ENCODE measurements at places on chromosomes 6 and 20.

GRCh38 chr20:22717466-22717865 is 133.1 kb upstream of the FOXA2 start:
- H3K36me3 ChIP-seq: no peaks in the 10 kb centered on the region
- H3K4me1 ChIP-seq: peaks cover 20% of the 10 kb centered on the region
- peak overlapping the region; percentile 43 for H3K27ac ChIP-seq
- no peak for DNase-seq

DNA sequence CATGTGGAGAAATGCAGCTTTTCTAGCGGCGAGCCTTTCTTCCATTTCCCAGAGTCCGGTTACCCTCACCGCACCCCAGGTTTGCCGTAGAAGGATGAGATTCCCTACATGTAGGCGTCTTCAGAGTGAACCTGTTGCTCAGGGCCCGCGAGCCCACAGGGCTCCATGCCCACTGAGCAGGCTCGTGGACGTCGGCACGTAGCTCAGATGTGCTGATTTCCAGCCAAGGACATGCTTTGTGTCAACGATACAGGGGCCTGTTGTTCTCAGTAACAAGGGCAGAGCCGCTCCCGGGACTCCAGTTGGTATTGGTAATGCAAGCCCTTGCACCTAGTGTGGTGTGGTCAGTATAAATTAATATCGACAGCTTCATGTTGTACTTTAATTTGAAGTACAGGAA is 159.6 kb downstream of the MTHFD1L start:
- H3K4me3 ChIP-seq: no peak overlapping the region
- H3K36me3 ChIP-seq: peaks cover 17% of the 10 kb centered on the region
- no peaks in the 10 kb centered on the region for H3K4me1 ChIP-seq
- no peak for DNase-seq

DNA sequence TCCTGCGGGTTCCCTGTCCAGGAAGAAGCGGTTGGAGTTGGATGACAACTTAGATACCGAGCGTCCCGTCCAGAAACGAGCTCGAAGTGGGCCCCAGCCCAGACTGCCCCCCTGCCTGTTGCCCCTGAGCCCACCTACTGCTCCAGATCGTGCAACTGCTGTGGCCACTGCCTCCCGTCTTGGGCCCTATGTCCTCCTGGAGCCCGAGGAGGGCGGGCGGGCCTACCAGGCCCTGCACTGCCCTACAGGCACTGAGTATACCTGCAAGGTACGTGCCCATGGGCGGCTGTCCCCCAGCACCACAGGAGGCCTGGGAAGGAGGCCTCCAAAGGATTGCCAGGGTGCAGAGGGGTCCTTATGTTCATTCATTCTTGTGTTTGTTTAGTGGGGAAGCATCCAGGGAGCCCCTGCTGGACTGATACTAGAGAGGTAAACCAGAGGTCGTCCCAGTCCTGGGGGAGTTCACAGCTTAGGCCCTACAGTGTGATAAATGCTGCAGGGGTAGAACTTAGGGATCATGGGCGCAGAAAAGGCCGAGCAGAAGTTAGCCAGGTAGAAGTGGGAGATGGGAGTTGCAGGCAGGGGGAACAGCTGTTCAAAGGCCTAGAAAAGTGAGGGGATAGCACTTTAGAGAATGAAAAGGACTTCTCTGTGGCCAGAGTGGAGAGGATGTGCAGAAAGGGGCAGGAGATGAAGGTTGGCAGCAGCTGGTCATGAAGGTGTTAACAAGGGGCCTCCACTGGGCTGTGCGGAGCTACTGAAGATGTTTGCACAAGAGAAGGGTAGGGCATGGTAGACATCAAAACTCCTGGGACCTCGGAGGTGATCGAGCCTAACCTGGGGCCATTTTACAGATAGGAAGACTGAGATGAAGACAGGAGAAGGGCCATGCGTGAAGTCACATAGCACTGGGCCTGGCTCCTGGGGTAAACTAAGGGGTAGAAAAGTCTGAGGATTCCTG is 7.8 kb downstream of the TRIB3 start:
- H3K4me3 ChIP-seq: no peak overlapping the region
- DNase-seq: no peak

DNA sequence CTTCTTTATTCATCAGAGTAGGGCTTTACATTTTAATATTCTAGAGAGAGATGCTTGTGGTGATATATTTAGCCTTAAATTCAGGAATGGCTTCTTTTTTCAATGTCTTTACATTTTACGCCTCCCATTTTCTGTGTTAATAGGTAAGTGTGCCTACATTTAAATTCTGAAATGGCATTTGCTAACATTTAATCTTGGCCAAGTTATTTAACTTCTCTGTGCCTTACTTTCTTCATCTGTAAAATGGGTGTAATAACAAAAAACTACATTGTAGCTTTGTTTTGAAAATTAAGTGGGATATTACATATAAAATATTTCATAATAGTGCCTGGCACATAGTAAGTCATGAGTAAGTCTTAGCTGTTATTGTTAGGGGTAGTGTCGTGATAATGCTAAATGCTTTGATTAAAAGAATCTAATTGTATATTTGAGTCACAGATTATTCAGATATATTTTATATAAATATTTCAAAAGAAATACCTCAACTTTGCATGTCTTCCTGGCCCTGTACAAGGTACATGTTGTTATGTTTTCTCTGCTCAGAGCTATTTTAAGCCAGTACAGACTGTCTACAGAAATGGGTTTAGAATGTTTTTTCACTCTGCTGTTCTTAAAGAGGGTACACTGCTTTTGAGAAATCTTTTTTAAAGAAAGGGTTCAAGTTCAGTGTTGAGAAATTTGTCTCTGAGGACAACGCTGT is 18.8 kb downstream of the CARMIL1 start:
- H3K27me3 ChIP-seq: no peaks in the 10 kb centered on the region
- DNase-seq: no peak
- H3K4me1 ChIP-seq: no peaks in the 10 kb centered on the region
- H3K4me3 ChIP-seq: no peak overlapping the region

DNA sequence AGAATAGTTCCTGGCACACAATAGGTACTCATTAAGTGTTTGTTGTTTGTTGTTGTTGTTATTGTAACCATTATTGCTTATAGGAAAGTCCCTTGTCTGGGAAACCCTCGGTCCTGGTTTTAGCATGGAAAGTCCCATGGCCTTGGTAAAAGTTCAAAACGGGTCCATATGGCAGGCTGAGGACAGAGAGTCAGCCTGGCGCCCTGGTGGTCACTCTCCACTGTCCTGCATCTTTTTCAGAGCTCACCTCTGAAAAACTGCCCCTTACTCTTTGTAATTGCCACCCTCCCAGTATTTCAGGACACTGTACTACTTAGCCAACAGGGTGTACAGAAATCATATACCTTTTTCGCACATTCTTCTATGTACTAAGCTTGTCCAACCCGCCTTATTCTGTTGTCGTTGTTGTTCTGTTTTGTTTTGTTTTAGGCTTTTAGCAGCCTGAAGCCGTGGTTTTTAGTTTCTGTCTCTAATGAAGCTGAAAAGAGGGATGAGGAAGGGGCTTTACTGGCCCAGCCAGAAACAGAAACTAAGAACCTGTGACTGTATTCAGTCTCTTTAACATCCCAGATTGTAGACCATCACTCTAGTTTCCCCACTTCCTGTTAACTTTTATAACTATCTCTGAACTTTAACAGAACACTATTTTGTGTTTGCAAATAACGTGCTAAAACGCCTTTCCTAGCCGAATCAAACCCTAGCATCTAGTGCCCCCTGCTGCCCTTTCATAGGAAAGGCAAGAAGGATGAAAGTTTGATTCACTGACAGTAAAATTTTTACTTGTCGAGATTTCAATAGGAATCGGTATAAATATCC is 7.6 kb upstream of the TMEM14A start:
- H3K27ac ChIP-seq: no peak overlapping the region
- H3K4me3 ChIP-seq: peak overlapping the region; percentile 55
- peaks cover 9% of the 10 kb centered on the region for H3K4me1 ChIP-seq
- no peaks in the 10 kb centered on the region for H3K36me3 ChIP-seq
- no peaks in the 10 kb centered on the region for H3K27me3 ChIP-seq
- DNase-seq: no peak

DNA sequence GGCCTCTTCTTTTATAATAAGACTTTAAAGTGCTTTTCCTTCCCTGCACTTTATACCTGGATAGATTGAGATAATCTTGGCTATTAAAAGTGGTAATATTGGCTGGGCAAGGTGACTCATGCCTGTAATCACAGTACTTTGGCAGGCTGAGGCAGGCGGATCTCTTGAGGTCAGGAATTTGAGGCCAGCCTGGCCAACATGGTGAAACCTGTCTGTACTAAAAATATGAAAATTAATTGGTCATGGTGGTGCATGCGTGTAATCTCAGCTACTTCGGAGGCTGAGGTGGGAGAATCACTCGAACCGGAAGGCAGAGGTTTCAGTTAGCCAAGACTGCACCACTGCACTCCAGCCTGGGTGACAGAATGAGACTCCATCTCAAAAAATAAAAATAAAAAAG is 197.1 kb upstream of the RGS17 start:
- no peaks in the 10 kb centered on the region for H3K36me3 ChIP-seq
- peak; percentile 76 for DNase-seq
- peaks cover 20% of the 10 kb centered on the region for H3K4me1 ChIP-seq
- no peaks in the 10 kb centered on the region for H3K27me3 ChIP-seq
- no peak overlapping the region for H3K4me3 ChIP-seq
- peak overlapping the region; percentile 40 for H3K27ac ChIP-seq

DNA sequence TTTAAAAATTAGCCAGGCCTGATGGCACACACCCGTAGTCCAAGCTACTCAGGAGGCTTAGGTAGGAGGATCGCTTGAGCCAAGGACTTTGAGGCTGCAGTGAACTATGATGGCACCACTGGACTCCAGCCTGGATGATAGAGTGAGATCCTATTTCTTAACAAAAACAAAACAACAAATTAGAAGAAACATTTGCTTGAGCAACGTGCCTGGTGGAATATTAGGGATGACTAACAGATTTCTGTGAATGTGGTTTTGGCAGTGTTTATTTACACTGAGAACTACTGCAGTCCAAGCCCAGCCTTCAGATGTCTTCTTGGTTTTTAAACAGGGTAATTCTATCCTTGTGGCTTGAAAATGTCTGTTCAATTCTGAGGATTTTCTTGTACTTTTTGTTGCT is 9.2 kb downstream of the PPP1R3G start:
- H3K36me3 ChIP-seq: no peaks in the 10 kb centered on the region
- no peak overlapping the region for H3K4me3 ChIP-seq
- H3K27me3 ChIP-seq: no peaks in the 10 kb centered on the region
- H3K4me1 ChIP-seq: peaks cover 3% of the 10 kb centered on the region

DNA sequence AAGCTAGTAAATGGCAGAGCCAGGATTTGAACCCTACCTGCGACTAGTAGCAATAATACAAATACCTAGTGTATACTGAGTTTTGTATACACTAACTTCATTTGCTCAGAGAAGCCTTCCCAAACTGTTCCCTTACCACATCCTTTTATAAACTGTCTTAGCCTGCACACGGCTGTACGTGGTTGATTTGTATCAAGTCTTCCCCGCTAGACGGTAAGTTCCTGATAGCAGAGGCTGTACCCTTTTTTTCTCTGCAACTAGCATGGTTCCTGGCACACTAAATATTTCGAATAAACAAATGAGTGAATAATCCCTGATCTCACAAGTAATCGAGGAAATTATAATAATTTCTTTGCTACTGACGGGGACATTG is 636 bp downstream of the RTF2 start:
- peaks cover 15% of the 10 kb centered on the region for H3K4me1 ChIP-seq
- no peaks in the 10 kb centered on the region for H3K27me3 ChIP-seq
- H3K36me3 ChIP-seq: peaks cover 42% of the 10 kb centered on the region
- H3K27ac ChIP-seq: no peak overlapping the region

DNA sequence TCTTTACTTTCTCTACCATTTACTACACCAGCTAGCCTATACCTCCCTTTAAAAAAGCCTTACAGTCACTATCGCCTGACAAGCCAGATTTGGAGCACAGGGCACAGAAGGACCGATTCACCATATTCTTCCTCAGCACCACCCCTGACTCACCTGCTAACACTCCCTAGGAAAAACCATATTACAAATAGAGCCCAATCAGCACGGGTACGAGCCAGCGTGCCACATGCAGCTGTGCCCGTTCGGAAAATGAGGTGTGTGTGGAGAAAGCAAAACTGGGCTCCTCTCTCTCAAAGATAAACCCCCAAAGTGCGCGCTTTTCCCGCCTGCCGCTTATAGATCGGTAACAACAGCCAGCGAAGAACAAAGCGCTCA is 1.2 kb downstream of the SYNCRIP start:
- peak overlapping the region; percentile 92 for H3K27ac ChIP-seq
- peaks cover 26% of the 10 kb centered on the region for H3K4me1 ChIP-seq
- peak overlapping the region; percentile 94 for H3K4me3 ChIP-seq
- no peak for DNase-seq
- H3K36me3 ChIP-seq: peaks cover 52% of the 10 kb centered on the region
- no peaks in the 10 kb centered on the region for H3K27me3 ChIP-seq

DNA sequence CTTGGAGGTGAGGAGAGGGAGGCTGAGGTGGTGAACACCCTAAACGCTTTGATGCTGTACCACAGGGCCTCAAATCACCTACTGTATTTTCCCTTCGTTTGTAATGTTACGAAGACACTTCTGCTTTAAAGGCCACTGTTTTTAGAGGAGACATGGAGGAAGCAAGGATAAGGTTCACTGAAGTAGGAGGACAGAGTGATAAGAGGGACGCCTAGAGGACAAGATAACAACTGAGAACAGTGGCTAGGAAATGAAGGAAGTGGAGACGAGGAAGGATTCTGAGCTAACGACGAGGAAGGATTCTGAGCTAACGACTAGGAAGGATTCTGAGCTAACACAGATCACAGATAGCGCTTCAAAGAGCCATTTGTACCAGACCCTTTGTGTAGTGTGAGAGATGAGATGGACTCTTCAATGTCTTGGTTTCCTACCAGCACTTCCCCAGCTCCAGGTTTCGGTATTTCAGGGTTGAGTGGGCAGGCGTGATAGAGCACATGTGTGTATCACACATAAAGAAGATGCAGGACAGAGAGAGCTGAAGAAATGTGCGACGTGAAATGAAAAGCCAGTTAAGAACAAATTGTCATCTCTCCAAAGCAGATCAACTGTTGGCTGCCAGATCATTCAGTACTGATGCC is 7.5 kb downstream of the SF3B5 start:
- no peak overlapping the region for H3K4me3 ChIP-seq
- H3K27ac ChIP-seq: no peak overlapping the region
- no peak for DNase-seq
- H3K27me3 ChIP-seq: no peaks in the 10 kb centered on the region
- peaks cover 9% of the 10 kb centered on the region for H3K36me3 ChIP-seq

DNA sequence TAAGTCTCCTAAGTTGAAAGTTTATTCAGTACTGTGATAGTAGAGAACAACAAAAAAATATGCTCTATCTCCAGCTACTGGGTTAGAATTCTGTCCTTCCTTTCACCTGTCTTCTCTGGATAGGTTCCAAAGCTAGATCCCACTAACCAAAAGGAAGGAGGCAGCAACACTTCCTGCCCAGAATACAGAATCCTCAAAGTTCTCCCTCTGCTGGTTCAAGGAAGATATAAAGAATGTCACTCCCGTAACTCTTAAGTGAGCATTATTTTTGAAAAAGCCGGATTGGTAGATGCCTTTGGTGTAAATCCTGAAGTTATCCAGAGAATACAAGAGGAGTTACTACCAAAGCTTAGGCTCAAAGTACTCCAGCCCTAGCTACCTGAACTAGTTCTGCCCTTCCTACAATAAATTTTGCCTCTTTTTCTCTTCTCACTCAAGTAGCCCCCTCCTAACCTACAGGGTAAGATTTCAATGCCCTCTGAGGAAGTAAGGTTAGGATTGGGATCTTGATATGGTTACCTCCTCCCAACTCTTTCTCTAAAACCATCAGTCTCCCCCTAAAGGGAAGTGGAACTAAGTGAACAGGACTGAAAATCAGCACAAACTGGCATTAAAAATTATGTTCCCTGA is 26.0 kb upstream of the CRIP3 start:
- DNase-seq: no peak
- H3K36me3 ChIP-seq: peaks cover 22% of the 10 kb centered on the region
- no peak overlapping the region for H3K4me3 ChIP-seq
- no peaks in the 10 kb centered on the region for H3K4me1 ChIP-seq
